Thoracic aorta endothelial cell (primary cell): ENCODE measurements at places on chromosomes 7 and 10. TPM values are rescaled to one million over a fixed set of nuclear protein-coding genes. Genes with fewer than 3 reads are reported as not detected.

The PAX2 gene
- total RNA-seq: not detected in 2 replicates

The C10orf62 gene
- 0.29 TPM in 1 of 2 replicates, not detected in the other for total RNA-seq

The MYOZ1 gene
- total RNA-seq: not detected in 2 replicates

The EPDR1 gene
- 5.5 and 5.7 TPM in 2 replicates for total RNA-seq

The STEAP4 gene
- total RNA-seq: under 0.01 TPM in 2 replicates

The PCDH15 gene
- not detected in 2 replicates for total RNA-seq

The NAT16 gene
- total RNA-seq: not detected in 2 replicates

The TEX36 gene
- not detected in 2 replicates for total RNA-seq

The RAPGEF5 gene
- 140 and 233 TPM in 2 replicates for total RNA-seq

The ADARB2 gene
- total RNA-seq: 0.07 TPM in 1 of 2 replicates, not detected in the other

The KCND2 gene
- not detected in 2 replicates for total RNA-seq

The TMEM176A gene
- not detected in 2 replicates for total RNA-seq

The STOX1 gene
- total RNA-seq: under 0.01 and 0.14 TPM in 2 replicates

The CTAGE8 gene
- 0.65 TPM in 1 of 2 replicates, not detected in the other for total RNA-seq

The AVPI1 gene
- 1.9 and 2.9 TPM in 2 replicates for total RNA-seq

The SPDYE16 gene
- total RNA-seq: not detected in 2 replicates

The MYO3A gene
- not detected in 2 replicates for total RNA-seq

The STARD3NL gene
- 97.3 and 115 TPM in 2 replicates for total RNA-seq

The MKLN1 gene
- 50.0 and 54.3 TPM in 2 replicates for total RNA-seq

The GPC2 gene
- 3.9 and 4.1 TPM in 2 replicates for total RNA-seq

The ASAH2B gene
- total RNA-seq: 3.4 and 4.4 TPM in 2 replicates

The NKX1-2 gene
- not detected in 2 replicates for total RNA-seq

The DOCK4 gene
- 313 and 365 TPM in 2 replicates for total RNA-seq

The IRF5 gene
- total RNA-seq: 0.66 and 1.4 TPM in 2 replicates

The FKBP6 gene
- not detected in 2 replicates for total RNA-seq

The TMEM225B gene
- total RNA-seq: 0.43 TPM in 1 of 2 replicates, not detected in the other

The FOXK1 gene
- total RNA-seq: 44.7 and 55.1 TPM in 2 replicates

The CHN2 gene
- 0.53 TPM in 1 of 2 replicates, not detected in the other for total RNA-seq

The ATP5MK gene
- 285 and 339 TPM in 2 replicates for total RNA-seq

The PDK4 gene
- total RNA-seq: 5.2 and 5.9 TPM in 2 replicates

The ING3 gene
- 30.5 and 30.9 TPM in 2 replicates for total RNA-seq

The LGI1 gene
- not detected in 2 replicates for total RNA-seq

The ECHDC3 gene
- total RNA-seq: 1.2 and 2.6 TPM in 2 replicates

The LRRD1 gene
- 0.07 and 0.13 TPM in 2 replicates for total RNA-seq

The SAP25 gene
- 0.53 TPM in 1 of 2 replicates, not detected in the other for total RNA-seq

The ARMC3 gene
- total RNA-seq: not detected in 2 replicates

The TUBAL3 gene
- 0.57 and 0.66 TPM in 2 replicates for total RNA-seq

The COX15 gene
- 46.3 and 56.2 TPM in 2 replicates for total RNA-seq

The DOCK1 gene
- 110 and 118 TPM in 2 replicates for total RNA-seq
